NCI-H1930 (cell line): ENCODE measurements at places on chromosomes 3 and 15.

DNA sequence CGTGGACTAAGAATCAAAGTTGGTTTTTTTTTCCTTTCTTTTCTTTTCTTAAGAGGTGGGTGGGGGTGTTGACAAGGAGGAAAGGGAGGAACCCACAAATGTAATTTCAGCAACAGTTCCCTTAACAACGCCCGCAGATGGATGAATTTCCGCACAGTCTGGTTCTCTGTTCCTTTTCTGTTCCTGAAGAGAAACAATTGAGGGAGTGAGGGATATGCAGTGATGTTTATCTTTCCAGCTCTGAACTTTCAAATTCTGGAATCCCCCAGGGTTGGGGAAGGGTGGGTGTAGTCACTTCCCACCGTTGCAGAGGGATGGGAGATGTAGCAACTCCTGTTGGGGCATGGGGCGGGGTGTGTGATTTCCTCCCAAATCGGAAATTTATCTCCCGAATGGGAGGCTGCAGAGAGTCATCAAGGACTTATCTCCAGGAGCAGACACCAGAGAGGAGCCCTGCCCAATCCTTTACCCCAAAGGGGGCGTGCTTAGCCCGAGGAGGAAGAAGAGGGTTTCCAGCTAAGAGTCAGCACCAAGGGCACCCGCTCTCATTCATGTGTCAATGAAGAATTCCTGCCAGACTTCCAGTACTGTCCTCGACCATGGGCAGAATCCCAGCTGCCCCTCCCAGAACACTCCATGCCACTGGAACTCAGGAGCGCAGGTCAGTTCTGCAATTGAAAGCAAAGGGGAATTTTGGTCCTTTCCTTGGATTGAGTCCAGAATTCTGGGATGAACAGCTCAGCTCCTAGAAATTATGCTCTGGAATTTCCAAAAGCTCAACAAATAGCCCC is 35.0 kb upstream of the CFAP161 start:
- no peak for DNase-seq

DNA sequence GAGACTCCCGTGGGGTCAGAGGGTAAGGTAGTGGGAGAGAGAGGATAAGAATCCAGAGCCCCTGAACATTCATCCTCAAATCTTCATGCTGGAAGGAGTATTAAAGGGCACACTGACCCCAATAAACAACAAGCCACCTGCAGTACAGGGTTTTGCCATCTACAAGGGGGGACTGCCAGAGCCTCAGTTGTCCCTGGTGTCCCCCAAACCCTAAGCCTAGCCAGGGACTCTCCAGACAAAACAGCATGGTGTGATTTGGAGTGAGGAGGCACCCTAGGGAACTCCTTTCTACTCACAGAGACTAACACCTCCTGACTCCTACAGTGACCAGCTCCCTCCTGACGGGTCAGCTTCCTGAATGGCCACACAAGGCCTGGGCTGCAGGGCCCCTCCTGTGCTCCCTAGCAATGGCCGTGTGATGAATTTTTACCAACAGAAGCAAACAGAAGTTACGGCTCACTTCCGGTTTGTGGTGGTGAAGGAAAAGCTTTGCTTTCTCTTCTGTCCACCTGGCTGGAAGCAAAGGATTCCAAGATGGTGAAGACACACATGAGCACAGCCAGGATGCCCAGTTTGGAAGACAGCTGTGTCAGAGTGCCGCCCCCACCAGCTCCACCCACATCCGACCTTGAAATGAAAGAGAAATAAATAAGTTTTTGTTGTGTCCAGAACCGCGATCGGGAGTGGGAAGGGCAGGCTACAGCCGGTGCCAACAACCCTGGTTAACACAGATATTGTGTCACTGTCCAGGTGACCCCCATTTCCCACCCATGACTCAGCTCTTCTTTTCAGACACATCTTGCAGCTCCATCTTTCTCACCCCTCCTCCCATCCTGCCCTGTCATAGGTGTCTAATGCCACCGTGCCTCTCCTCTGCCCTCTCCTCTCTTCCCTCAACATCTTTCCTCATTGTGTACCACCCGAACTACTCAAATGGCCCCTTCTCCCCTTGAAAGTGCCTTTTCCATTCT is 69.6 kb upstream of the ATP13A3 start:
- no peak for DNase-seq

- DNase-seq = no peak
Measured at GRCh38 chr3:51703761-51704510, 2.9 kb upstream of the GRM2 start.

DNA sequence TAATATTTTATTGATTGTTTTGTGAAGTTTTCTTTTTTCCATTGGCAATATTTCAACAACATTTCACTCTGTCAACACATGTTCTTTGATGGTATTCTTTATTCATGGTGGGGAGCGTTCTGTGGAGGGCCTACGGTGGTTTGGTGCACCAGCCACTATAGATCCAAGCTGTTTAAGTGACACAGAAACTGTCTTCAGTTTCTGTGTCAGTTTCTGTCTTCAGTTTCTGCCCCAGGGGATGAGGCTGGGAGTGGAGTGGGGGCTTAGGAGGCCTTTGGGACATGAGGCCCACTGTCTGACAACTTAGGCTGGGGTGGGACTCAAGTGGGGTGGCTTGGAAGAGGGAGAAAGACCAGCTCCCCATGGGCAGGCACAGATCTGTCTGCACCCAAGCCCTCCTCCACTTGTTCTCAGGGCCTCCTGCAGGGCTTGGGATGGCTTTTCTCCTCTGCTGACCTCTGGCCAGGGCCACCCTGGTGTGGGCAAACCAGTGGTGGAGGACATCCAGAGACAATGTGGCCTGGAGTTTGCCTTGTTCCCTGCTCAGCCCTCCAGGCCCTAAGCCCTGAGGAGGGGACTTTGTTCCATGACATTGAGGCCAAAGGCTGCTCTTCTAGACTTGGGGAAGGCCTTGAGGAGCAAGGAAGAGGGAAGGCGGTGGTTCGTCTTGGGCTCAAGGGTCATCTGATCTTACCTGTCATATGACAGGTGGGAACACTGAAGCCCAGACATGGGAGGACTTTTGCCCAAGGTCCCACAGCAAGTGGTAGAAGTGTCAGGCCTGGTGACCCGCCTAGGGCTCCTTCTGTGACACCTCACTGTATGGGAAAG is 60.3 kb upstream of the SMAD6 start:
- no peak for DNase-seq

DNA sequence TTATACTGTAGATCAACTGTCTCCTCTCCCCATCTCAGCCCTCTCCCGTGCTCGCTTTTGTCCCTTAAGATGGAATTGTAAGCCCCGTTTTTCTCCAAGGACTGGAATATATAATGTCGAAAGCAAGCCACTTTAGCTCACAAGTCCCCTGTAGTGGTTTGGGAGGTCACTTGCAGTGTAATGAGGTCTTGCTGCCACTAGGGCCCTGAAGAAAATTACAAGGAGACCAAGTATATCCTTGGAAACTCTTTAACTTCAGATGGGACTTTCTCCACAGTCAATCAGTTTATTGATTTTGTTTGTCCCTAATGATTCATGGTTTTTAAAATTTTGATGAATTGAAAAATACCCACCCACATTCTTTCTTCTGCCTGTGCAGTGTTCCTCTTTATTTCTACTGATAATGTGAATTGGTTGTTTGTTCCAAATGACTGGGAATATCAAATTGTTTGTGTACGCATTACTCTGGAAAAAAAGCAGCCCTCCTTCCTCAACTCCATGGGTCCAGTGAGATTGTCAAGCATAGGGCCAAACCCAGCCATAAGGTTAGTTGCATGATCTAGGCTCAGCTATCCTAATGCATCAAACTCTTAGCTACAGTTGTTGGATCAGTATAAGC is 294.8 kb downstream of the MCTP2 start:
- no peak for DNase-seq

GRCh38 chr3:18246336-18247060 is 178.6 kb downstream of the SATB1 start:
- DNase-seq = no peak

GRCh38 chr3:7315037-7315436 is 454.1 kb downstream of the GRM7 start:
- DNase-seq = no peak

- no peak for DNase-seq
Measured at GRCh38 chr15:56817321-56818080, 84.2 kb upstream of the ZNF280D start.
